ENCODE measurements at places on chromosomes 2 and 18.

GRCh38 chr2:155218292-155218924 is 519.9 kb downstream of the KCNJ3 start:
- DNase-seq = no peak

DNA sequence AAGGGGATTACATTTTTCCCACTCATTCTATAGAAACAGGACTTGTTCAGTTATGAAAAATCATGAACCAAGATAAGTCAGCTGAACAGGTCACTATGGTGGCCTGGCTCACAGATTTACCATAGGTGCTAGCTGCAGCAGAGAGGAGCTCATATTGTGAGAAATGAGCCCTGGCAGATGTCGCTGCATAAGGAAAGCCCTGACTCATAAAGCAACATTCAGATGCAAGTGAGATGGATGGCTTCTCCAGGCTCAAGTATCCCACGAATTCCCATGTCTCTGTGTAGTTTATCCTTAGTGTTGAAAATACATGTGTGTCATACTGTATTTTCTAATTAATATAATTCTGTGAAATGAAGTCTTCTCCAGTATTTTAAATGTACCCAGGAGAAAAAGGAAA is 115.0 kb upstream of the LHCGR start:
- no peak for DNase-seq

DNA sequence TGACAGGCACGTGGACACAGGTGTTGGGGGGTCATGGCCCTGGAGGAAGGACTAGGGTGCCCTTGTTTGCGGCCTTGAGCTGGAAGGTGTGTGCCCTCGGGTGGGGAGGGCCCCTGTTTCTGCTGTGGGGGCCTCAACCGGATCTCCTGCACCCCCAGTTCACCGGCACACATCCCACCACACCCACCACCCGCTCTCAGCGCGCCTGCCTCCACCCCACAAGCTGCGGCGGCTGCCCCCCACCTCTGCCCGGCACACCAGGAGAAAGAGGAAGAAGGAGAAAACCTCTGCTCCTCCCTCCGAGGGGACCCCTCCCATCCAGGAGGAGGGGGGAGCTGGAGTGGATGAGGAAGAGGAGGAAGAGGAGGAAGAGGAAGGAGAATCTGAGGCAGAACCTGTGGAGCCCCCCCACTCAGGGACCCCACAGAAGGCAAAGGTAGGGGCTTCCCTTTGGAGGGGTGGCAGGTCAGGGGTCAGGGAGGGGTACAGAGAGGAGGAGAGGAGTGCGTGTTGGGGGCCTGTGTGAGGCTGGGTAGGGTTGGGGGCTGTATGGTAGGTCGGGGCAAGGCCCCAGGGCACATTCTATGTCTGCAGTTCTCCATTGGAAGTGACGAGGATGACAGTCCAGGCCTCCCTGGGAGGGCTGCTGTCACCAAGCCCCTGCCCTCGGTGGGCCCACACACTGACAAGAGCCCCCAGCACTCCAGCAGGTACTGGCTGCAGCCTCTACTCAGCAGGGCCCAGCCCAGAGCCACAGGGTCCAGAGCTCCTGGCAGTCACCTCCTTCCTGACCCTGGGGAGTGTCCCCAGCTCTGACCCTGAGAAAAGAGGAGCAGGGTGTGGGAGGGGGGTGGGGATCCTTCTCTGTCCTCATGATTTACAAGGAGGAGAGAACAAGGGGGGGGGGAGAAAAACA is 1.8 kb downstream of the SLC4A3 start:
- no peak for DNase-seq

GRCh38 chr2:219380926-219381325 is 6.8 kb downstream of the DNPEP start:
- DNase-seq = no peak

GRCh38 chr2:72673279-72673678 is 152.6 kb downstream of the EXOC6B start:
- no peak for DNase-seq
